Omental fat pad (tissue), 4 donors: ENCODE measurements at places on chromosomes 11 and 22. TPM values are rescaled to one million over a fixed set of nuclear protein-coding genes. Genes with fewer than 3 reads are reported as not detected.

- no peak for DNase-seq
These were observed 509.1 kb downstream of the OPCML start for GRCh38 chr11:133023232-133023631.

DNA sequence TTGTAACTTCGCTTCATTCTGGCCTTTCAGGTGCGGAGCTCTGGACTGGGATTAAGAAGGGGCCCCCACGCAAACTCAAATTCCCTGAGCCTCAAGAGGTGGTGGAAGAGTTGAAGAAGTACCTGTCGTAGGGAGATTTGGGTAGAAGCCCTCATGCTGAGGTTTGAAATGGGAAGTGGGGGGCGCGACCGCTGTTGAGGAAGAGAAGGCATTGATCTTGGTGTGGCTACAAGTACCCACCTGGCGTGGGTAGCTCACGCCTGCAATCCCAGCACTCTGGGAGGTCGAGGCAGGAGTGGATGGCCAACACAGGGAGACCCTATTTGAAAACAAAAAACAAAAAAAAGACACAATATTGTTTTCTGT, 779 bp downstream of the SELENOH start:
- no peak for DNase-seq

- DNase-seq, result no peak
These were observed 73.0 kb downstream of the TENM4 start for GRCh38 chr11:79367844-79368243.

- no peak for DNase-seq
These were observed 21.3 kb downstream of the TRIM44 start for GRCh38 chr11:35683728-35684339.

- no peak for DNase-seq
These were observed 18.8 kb downstream of the APOL4 start for GRCh38 chr22:36182857-36183256.

DNA sequence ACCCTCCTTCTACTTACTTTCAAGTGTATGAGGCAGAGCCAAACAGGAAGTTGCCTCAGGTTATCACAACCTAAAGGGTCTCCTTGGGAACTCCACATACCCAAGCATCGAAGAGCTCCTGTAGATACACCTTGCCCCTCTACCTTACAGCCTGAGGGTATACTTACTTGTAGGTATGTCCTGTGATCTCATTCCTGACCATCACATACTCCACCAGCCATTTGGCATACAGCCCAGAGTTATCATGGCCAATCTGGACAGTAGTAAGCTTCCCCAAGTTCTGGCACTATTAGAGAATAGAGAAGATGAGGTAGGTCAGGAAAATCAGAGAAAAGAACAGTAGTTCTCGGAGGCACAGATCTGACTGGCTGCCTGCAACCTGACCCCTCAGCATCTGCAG, 53.4 kb upstream of the SCUBE2 start:
- no peak for DNase-seq

DNA sequence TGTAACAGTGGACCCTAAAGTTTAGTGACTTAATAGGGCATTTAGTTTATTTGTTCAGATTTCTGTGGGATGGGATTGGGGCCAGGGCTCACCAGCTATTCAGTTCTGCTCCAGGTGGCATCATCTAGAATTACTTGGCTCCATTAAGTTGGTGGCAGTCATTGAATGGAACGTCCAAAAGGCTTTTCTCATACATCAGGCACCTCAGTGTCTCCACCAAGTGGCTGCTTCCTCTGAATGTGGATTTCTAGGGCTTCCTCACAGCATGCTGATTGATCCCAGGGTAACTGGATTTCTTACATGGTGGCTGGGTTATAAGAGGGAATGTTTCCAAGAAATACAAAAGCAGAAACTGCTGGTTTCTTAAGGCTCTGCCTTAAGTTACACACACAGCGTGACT, 34.7 kb downstream of the USP47 start:
- no peak for DNase-seq

The APOC3 gene
- total RNA-seq, result not detected

The FAM168A gene
- 24.0 TPM for total RNA-seq

The IMMP1L gene
- total RNA-seq, result 23.5 TPM

The SLC37A2 gene
- total RNA-seq, result 21.1 TPM
